Right lobe of liver (tissue), 6 donors: ENCODE measurements at places on chromosomes 16 and 17. TPM values are rescaled to one million over a fixed set of nuclear protein-coding genes. Genes with fewer than 3 reads are reported as not detected.

KRT31 gene
- total RNA-seq = not detected

VWA3A gene
- not detected for total RNA-seq

GRCh38 chr17:49944273-49944870 lies 24.6 kb upstream of the DLX4 start:
- no peaks in the 10 kb centered on the region for H3K27me3 ChIP-seq
- no peak for DNase-seq
- H3K4me1 ChIP-seq = no peaks in the 10 kb centered on the region

GRCh38 chr16:5042574-5043171 lies 8.9 kb upstream of the NAGPA start:
- H3K36me3 ChIP-seq = no peaks in the 10 kb centered on the region
- no peaks in the 10 kb centered on the region for H3K4me1 ChIP-seq
- DNase-seq = no peak

SPATA22 gene
- not detected for total RNA-seq

MT1A gene
- total RNA-seq = 127 TPM

- no peaks in the 10 kb centered on the region for H3K27me3 ChIP-seq
- no peaks in the 10 kb centered on the region for H3K4me1 ChIP-seq
- no peak for DNase-seq
- H3K27ac ChIP-seq = no peak overlapping the region
These were observed 3.8 kb downstream of the HSDL1 start for GRCh38 chr16:84141143-84141670.

GRCh38 chr16:55661941-55662643 lies 6.3 kb downstream of the SLC6A2 start:
- no peaks in the 10 kb centered on the region for H3K4me1 ChIP-seq
- H3K4me3 ChIP-seq = no peak overlapping the region
- no peak overlapping the region for H3K27ac ChIP-seq
- H3K27me3 ChIP-seq = no peaks in the 10 kb centered on the region
- no peaks in the 10 kb centered on the region for H3K36me3 ChIP-seq

GRCh38 chr17:60110586-60110985 lies 31.9 kb upstream of the HEATR6 start:
- DNase-seq = no peak
- H3K4me3 ChIP-seq = no peak overlapping the region
- no peaks in the 10 kb centered on the region for H3K36me3 ChIP-seq
- no peaks in the 10 kb centered on the region for H3K27me3 ChIP-seq
- H3K27ac ChIP-seq = no peak overlapping the region

DNA sequence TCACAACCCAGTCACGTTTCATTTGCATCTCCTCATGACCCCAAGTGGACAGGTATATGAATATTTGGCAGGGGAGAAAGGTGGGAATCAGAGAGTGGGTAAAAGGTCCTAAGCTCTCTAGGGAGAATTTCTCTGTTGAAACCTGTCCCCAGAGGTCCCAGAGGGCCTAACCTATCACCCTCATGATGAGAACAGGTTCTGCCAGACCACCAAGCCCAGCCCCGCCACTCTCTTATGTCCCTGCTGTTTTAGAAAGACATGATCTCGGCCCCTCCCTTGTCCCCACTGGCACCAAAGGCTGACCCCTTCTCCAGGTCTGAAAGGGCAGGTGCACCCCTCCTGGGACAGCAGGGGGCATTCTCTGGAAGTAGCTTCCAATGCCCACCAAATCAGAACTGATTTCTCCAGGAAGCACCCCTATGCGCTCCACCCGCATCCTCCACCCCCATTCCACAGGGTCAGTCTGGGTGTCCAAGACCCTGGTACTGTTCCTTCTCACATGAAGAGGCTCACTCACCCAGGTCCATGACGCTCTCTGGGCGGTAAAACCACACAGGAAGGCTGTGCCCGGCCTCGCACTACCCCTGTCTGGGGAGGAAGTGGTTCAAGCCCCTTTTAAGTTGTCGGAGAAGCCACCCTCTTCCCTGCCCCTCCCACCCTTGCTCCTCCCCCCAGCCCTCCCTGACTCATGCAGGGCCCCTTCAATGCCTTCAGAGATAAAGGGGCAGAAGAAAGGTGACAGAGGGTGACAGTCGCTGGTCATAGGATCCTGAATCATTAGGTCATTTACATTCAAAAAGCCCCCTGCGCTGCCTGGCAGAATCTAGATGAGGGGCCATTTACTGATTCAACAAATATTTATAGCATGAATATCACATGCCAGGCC lies at the start of gene CCR7:
Gene CCR7 (minus strand): TSS at position 590 of the 886 bp plus-strand sequence. CDS start 63 bp downstream, at position 527.
- H3K36me3 ChIP-seq = no peaks in the 10 kb centered on the region
- no peaks in the 10 kb centered on the region for H3K27me3 ChIP-seq
- H3K27ac ChIP-seq = no peak within 1 kb of the TSS
- H3K4me3 ChIP-seq = no peak within 1 kb of the TSS

TMEM98 gene
- 9.3 TPM for total RNA-seq

DNA sequence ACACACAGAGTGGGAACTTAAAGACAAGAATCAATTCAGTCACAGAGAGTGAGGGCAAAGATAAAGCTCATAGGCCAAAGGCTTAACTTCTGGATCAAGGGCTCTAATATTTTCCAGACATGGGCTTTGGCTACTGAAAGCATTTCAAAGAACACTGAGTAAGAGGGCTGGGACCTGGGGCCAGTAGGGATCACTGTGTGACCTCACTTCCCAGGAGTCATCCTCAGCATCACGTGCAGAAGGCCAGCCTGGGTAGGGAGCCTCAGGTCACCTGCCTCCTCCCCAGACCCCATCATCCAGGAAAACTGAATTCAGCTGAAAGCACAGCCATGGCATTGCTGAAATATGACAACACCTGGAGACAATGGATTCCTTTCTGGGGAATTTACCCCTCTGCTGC lies 163.5 kb downstream of the RAB11FIP4 start:
- H3K27me3 ChIP-seq = no peaks in the 10 kb centered on the region
- H3K4me3 ChIP-seq = no peak overlapping the region
- H3K36me3 ChIP-seq = no peaks in the 10 kb centered on the region
- no peak for DNase-seq
- H3K27ac ChIP-seq = no peak overlapping the region
- peaks cover 4% of the 10 kb centered on the region for H3K4me1 ChIP-seq
